Activated CD8-positive, alpha-beta memory T cell treated with anti-CD3 and anti-CD28 coated beads, Interleukin-2, amount 10 ng/mL, durations not matched to agents 7 days and 5 days (primary cell): ENCODE measurements at places on chromosomes 7 and 10.

DNA sequence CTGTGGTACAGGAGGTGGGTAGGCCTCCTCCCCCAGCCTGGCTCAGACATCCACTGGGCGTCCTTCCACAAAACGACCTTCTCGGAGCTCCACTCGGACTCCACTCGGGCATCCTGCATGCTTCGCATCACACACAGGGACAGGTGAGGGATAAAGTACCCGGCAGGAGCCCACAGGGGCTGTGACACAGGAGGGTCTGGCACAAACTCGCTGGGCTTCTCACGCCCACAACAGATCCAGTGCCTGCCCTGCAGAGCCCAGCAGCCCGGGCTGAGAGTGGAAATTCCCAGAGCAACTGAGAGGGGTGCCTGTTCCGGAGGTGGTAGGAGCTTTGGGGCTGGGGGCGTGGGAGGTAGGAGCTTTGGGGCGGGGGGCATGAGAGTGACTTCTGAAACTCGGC lies 108.4 kb downstream of the MKI67 start:
- no peak for DNase-seq

DNA sequence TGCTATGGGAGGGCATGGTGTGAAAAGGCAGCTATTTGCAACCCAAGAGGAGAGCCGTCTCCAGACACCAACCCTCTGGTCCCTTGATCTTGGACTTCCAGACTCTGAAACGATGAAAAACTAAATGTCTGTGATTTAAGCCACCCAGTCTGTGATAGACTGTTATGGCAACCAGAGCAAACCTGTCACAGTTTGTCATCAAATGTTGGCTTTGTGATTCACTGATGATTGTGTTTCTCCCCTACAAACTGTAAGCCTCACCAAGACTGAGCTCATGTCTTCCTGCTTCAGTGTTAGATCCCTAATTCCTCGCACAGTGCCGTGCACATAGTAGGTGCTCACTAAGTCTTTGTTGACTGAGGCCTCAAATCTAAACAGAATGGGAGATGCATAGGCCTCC lies 224.6 kb upstream of the PITRM1 start:
- DNase-seq: no peak

DNA sequence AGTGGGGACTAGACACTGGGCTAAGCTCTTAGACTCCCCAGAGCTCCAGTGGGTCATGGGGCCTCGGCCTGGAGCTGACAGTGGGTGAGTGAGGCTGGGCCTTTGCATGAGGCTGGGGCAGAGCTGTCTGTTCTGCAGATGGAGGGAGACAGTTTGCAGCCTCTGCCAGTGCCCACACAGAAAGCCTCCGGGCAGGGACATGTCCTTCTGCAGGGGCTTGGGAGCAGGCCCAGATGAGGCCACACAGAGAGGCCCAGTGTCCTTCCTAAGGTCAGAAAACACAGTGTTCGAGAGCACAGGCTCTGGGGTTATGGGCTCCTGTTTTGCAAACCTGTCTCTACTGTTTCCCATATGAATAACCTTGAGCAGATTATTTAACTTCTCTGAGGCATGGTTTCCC lies 25.1 kb upstream of the HK1 start:
- no peak for DNase-seq

GRCh38 chr10:66627156-66627555 lies 298.7 kb upstream of the LRRTM3 start:
- no peak for DNase-seq

DNA sequence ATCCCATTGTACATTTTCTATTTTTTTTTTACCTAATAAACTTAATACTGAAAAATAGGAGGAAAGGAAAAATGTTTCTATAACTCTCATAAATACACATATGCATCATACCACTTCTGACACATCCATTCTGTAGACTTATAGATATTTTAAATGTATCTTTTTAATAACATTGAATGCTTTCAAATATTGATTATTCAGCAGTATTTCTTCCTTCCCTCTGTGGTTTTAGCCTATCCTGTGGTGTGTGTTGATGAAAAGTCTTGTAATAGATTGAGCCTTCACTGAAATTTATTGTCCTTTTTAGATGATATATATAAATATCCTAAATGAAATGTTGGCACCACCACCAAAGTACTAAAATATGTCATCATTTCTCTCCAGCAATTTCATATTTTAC lies 218.1 kb downstream of the TSPAN12 start:
- DNase-seq: no peak

GRCh38 chr7:151432658-151433521 lies 7.1 kb downstream of the CRYGN start:
- DNase-seq: peak; percentile 84

DNA sequence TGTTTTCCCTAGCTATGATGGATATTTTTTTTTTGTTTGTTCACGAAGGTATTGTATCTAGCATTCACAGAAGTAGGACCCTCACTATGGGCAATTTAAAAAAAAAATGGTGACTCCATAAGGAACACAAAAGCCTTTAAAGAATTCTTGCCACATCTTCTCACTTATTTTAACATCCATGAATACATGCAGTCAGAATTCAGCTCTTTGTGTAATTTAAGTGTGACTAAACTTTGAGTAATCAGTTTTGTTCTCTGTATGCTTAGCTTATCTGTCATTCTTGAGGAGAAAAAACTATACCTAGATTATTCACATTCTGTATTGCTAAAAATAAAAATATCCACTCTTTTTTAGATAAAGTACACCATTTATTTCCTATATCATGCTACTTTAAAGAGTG lies 313.2 kb upstream of the KCND2 start:
- DNase-seq: no peak

DNA sequence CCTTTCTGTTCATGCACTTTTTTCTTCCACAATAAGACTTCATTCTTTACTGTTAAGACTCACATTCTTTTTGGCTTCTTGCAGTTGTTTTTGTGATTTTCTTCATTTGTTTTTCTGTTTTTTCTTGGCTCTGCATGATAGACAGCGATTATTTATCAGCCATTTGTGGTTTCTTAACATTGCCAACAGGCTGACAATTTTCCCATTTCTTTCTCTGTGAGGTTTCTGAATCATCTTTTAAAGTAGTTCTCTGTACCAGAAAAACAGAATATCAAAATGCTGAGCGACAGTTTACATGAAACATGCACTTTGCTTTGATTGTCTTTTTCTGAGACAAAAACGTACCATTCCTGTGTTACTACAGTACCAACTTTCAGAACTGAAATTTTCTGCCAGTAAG lies 334.2 kb upstream of the MAGI2 start:
- DNase-seq: no peak

GRCh38 chr10:113438652-113439051 lies 114.2 kb upstream of the HABP2 start:
- DNase-seq: no peak

DNA sequence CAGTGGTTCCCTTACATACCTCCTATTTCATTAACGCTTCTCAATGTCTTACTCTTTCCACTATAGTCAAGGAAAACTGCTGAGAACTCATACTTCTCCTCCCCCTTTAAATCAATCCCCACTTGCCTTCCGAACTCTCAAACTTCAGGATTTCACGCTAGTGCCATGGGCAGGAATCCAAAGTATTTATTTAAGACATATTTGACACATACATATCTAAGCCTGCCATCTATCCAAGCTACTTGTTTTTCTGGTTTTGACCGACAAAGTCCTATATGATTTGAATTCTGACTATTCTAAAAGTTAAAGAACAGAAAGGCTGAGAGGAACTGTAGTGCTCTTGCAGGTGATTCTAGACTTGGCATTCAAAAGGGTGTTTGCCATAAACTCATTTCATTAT lies 51.8 kb downstream of the CCDC6 start:
- DNase-seq: no peak

DNA sequence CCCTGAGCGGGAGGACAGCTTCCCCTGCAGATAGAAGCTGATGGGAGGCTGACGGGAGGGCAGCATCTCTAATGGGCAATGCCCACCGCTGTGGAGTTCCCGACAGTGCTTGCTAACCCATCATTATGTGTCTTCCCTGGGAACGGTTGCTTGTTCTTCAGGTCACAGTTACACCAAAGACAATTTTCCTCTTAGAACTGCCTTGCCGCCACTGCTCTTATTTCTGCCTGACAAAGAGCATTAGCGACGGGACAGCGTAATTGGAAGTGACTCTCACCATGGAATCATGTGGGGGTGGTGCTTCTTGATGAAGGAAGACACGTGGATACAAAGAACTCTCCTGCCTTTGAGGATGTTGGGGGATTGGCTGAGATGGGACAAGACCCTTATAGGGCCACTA lies 81.3 kb upstream of the NPS start:
- no peak for DNase-seq

DNA sequence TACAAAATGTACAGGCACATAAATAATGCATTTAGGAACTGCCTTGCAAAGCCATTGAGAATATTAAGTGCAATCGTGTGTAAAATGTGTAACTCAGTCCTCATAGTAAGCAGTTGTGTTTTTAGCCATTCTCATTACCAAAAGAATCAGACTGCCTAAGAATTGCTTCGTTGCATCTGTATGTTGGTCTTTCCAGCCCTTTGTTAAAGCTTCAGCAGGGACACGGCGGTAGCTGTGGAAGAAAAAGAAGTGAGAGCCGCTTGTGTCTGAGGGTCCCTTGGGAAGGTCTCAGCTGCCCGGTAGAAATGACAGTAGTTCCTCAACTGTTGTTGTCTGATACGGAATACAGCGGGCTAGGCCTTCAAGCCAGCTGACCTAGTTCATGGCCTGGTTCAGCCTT lies 22.8 kb upstream of the ACSL5 start:
- no peak for DNase-seq

- no peak for DNase-seq
Observed at GRCh38 chr7:105098863-105099515, 85.0 kb downstream of the KMT2E start.

DNA sequence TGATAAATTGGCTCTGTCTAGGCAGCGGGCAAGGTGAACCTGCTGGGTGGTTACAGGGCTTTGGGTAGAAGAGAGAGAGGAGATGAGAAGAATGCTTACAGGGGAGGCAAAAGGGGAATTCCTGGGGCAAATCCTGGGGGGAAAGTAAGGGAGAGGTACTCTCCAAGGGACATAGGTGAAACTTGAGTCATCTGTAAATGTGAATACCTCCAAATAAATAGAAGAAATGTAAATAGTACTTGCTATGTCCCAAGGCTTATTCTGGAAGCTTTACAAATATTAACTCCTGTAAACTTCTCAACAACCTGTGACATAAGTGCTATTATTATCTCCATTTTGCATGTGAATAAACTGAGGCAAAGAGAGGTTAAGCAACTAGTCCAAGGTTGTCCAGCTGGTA lies 57.7 kb upstream of the CDK13 start:
- no peak for DNase-seq

DNA sequence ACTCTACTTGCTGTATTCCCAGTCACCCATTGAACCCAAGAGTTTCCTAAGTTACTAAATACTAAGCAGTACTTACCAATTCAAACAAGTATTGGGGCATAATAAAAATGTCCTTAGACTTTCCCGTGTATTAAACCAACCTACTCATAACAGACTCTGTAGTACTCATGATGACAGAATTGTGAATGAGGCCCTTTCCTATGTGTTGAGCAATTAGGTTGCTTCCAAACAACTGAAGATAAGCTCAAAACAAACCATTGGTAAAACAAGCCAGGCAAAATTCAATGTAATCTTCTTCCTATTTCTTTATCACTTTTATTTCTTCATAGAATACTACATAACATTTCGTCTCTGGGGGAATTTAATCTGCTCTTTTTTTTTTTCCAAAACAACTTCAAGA lies 106.5 kb upstream of the ANK3 start:
- DNase-seq: no peak

GRCh38 chr10:49010295-49010694 lies 70.7 kb upstream of the LRRC18 start:
- no peak for DNase-seq

GRCh38 chr10:132453470-132453861 lies 56.5 kb downstream of the PWWP2B start:
- no peak for DNase-seq

- DNase-seq: no peak
Observed at GRCh38 chr10:130257897-130258296, 121.7 kb downstream of the GLRX3 start.

- DNase-seq: no peak
Observed at GRCh38 chr7:117859246-117859812, 13.9 kb downstream of the CTTNBP2 start.

DNA sequence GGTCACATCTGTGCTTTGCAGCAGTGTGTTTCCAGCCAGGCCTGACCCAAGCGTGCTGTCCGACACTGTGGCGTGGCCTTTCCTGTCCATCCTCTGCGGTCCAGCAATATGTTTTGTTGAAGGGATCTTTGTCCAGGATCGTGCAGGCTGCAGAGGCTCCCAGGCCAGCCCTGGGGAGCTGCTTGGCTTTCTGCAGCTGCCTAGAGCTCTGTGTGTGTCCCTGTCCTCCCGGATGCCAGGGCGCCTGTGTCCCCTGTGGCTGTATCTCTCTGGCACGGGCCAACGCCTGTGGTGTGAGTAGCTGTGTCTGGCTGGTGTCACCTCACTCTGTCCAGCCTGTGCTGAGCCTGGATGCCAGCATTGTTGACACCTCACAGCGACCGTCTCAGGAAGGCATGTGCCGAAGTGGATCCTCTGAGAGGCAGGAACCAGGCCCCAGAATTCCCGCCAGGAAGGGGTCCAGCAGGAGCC lies 94.5 kb downstream of the INPP5A start:
- no peak for DNase-seq

DNA sequence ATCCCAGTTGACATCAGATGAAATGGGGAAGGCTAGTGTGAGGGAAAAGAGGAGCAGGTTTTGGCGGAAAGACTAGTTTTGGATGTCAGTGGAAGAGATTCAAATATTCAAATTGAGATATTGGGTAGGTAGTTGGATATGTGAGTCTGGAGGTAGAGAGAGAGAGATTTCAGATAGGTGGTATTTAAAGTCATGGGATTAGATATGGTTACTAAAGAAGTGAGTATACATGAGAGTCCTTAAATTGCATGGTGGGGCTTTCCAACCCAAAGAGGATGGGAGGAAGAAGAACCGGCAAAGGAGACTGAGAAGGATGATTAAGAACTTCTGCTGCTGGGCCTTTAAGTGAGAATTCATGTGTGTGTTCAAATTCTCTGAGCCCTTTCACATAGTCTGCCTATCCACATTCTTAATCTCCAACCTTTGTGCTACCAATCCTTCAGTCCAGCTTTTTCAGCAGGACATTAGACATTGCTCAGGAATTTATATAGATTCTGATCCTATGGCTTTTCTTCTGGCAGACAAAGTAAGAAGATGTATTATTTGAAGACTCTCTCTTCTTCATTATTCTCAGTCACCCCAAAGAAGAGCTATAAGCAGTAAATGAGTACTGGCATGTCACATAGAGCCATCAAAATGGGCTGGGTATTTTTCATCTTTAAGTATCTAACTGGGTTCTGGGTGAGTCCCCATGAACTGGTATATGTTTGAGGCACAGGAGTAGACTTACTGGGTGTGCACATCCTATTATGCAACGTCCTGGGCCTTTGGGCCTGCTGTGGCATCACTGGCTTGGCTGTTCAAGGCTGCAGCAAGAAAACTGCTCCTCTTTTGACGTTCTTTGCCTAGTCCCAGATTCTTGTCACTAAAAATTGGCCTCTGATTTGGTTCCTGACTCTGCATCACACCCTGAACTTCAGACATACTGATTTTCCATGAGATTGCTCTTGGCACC lies 33.6 kb downstream of the ST7 start:
- DNase-seq: no peak

GRCh38 chr10:70222340-70222794 lies 10.9 kb downstream of the PPA1 start:
- no peak for DNase-seq

- DNase-seq: no peak
Observed at GRCh38 chr7:84845971-84846370, 340.9 kb downstream of the SEMA3D start.

GRCh38 chr7:48280100-48280499 lies 108.8 kb downstream of the ABCA13 start:
- DNase-seq: peak; percentile 47

- no peak for DNase-seq
Observed at GRCh38 chr10:4498711-4499251, 327.2 kb upstream of the AKR1E2 start.

GRCh38 chr7:38451840-38452239 lies 178.4 kb upstream of the TARP start:
- no peak for DNase-seq
